ENCODE measurements at places on chromosomes 1 and 21. TPM values are rescaled to one million over a fixed set of nuclear protein-coding genes. Genes with fewer than 3 reads are reported as not detected.

The ESPN gene
- 1.0 TPM for total RNA-seq

The CD53 gene
- 161 TPM for total RNA-seq

The KCNJ10 gene
- not detected for total RNA-seq

The FMO5 gene
- total RNA-seq, result 0.09 TPM

The NECTIN4 gene
- total RNA-seq, result 0.05 TPM

The CACNA1E gene
- total RNA-seq, result not detected

The MORN1 gene
- 8.0 TPM for total RNA-seq

GRCh38 chr1:25064465-25065240 lies 134.6 kb upstream of the RUNX3 start:
- no peak overlapping the region for H3K27ac ChIP-seq
- peaks cover 10% of the 10 kb centered on the region for H3K4me1 ChIP-seq
- H3K4me3 ChIP-seq, result no peak overlapping the region
- no peaks in the 10 kb centered on the region for H3K36me3 ChIP-seq
- peaks cover 11% of the 10 kb centered on the region for H3K27me3 ChIP-seq

- no peaks in the 10 kb centered on the region for H3K36me3 ChIP-seq
- no peak overlapping the region for H3K4me3 ChIP-seq
- H3K27ac ChIP-seq, result no peak overlapping the region
- H3K27me3 ChIP-seq, result no peaks in the 10 kb centered on the region
- DNase-seq, result no peak
Observed at GRCh38 chr1:246343251-246343650, 163.8 kb downstream of the SMYD3 start.

- H3K4me1 ChIP-seq, result peaks cover 13% of the 10 kb centered on the region
- H3K27me3 ChIP-seq, result no peaks in the 10 kb centered on the region
- H3K27ac ChIP-seq, result no peak overlapping the region
- H3K36me3 ChIP-seq, result no peaks in the 10 kb centered on the region
Observed at GRCh38 chr1:67755160-67755559, 70.2 kb downstream of the GADD45A start.

DNA sequence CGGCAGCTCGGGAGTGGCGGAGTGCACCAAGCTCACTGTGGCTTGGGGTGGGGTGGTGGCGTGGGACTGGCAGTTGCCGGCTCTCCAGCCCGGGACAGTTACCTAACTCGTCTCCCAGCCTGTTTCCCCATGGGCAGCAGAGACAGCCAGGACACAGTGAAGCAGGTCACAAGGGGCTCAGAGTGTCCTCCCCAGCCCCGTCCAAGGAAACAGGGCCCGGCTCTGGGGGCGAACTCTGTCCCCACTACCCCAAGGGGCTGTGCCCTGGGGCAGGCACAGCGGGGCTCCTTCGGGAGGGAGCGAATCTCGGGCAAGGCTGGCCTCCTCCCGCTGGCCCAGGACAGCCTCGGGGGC lies 759 bp downstream of the GPR157 start:
- H3K27ac ChIP-seq, result no peak overlapping the region
- peaks cover 11% of the 10 kb centered on the region for H3K27me3 ChIP-seq
- peaks cover 36% of the 10 kb centered on the region for H3K4me1 ChIP-seq
- peak overlapping the region; percentile 85 for H3K4me3 ChIP-seq
- DNase-seq, result no peak

- H3K36me3 ChIP-seq, result peaks cover 88% of the 10 kb centered on the region
- DNase-seq, result peak; percentile 68
- H3K27me3 ChIP-seq, result no peaks in the 10 kb centered on the region
Observed at GRCh38 chr1:159015440-159015909, 5.8 kb downstream of the IFI16 start.

DNA sequence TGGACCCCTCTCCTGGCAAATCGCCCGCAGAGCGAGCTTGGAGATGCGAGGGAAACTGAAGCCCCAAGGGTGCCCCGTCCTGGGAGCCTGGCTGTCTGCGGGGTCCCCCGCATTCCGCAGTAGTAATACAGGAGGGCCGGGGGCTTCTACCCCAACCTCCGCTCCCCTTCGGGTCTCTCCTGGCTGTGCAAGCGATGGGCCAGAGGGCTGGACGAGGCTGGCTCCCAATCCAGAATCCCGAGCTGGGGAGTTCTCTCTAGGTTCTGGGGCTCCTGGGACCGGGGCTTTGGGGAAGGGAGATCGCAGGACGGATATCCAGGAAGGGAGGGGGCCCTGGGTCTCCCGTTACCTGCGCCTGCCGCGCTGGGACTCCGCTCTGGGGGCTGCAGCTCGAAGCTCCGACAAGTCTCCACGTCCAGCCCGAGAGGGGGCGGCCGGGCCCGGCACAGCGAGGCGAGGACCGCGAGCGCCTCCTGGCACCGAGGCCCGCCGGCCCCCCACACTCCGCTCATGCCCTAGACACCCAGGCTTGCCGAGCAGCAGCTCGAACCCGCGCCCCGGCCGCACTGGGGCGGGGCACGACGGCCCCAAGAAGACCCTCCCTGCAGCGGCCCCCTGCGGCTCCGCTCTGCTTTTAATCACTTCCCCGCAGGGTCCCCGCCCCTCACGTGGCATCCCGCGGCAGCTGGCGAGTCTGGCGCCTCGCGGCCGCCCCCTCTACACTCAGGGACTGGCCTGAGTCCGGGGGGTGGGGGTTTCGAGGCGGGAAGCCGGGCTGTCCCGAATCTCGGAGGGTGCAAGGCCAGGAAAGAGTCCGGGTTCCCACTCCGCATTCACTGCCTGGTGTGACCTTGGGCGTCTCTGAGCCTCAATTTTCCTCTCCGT lies at the start of gene SYT6:
SYT6 (minus strand) TSS at position 609 of the 885 bp plus-strand sequence; CDS start at position 512, 97 bp downstream.
- no peak within 1 kb of the TSS for H3K27ac ChIP-seq
- no peaks in the 10 kb centered on the region for H3K36me3 ChIP-seq
- DNase-seq, result no peak
- no peak within 1 kb of the TSS for H3K4me3 ChIP-seq

- H3K27ac ChIP-seq, result no peak overlapping the region
- DNase-seq, result no peak
- H3K4me1 ChIP-seq, result no peaks in the 10 kb centered on the region
Observed at GRCh38 chr1:4053774-4054173, 153.7 kb upstream of the C1orf174 start.

- DNase-seq, result no peak
- H3K27me3 ChIP-seq, result no peaks in the 10 kb centered on the region
- H3K4me3 ChIP-seq, result no peak overlapping the region
- H3K36me3 ChIP-seq, result peaks cover 17% of the 10 kb centered on the region
- peak overlapping the region; percentile 4 for H3K27ac ChIP-seq
Observed at GRCh38 chr1:27403065-27403726, 10.8 kb downstream of the GPR3 start.

DNA sequence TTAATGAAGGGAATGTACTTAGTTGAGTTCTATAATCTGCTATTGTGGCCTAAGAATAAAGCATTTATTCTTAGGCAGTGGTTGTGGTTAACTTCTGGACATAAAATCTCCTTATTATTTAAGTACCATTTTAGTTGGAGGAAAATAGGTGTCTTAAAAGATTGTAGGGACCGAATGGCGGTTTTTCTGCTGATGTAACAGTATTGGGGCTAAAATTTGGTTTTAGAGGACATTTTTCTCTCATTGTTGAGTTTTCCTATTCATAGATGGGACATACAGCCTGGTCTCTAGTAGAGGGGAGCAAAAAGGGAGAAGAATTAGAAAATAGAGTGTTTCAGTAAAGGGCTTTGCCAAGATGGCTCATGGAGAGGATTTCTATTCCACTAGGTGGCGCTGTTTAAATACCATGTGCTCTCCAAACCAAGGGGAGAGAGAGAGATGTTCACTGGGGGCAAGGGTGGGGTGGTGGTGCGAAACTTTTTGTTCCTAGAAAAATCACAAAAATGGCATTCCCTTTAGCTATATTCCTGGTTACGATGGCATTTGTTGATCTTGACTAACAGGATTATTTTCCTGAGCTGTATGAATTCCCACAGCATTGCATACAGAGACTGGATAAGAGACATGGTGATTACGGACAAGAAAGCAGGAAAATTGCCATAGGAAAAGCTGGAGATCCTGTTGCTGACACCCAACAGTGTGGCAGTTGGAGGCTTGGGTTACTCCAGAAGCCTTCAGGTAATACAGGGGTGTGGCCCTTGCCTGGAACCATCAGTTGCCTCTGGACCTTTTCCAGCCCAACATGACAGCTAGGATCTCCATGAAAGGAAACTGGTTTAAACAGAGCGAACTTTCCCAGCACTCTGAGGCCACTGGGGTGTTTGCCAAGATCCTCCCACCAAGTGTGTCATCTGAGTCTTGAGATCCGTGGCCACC lies 18.2 kb upstream of the FCGR2A start:
- H3K27ac ChIP-seq, result no peak overlapping the region
- DNase-seq, result peak; percentile 25
- no peak overlapping the region for H3K4me3 ChIP-seq
- no peaks in the 10 kb centered on the region for H3K36me3 ChIP-seq
- peaks cover 39% of the 10 kb centered on the region for H3K27me3 ChIP-seq

DNA sequence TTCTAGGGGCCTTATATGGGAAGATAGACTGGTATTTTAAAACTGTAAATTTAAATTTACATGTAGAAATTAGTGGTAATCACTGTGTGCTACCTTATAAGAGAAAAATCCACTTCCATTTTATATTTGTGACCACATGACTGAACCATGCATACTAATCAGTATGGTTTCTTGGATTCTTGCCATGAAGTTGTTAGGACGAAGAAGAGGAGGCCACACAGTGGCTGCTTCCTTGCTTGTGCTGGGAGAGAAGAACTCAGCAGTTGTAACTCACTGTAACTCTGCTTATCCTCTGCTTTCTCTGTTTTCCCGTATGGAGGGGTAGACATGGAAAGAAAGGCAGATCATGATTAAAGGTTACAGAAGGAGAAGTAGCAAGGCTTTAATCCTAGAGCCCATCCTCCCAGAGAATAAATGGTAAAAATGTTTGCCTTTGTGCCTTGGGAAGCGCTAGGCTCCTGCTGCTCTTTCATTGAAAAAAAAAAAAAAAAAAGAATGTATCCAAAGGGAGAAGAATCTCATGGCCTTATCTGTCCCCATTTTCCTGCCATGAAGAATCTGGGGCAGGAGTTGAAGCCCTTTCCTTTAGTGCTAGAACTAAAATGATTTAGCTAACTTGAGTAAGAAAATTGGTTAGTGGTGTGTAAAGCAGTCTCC lies 32.4 kb downstream of the KCTD3 start:
- H3K4me1 ChIP-seq, result no peaks in the 10 kb centered on the region
- no peaks in the 10 kb centered on the region for H3K36me3 ChIP-seq
- DNase-seq, result no peak
- no peak overlapping the region for H3K4me3 ChIP-seq
- no peak overlapping the region for H3K27ac ChIP-seq
- no peaks in the 10 kb centered on the region for H3K27me3 ChIP-seq

DNA sequence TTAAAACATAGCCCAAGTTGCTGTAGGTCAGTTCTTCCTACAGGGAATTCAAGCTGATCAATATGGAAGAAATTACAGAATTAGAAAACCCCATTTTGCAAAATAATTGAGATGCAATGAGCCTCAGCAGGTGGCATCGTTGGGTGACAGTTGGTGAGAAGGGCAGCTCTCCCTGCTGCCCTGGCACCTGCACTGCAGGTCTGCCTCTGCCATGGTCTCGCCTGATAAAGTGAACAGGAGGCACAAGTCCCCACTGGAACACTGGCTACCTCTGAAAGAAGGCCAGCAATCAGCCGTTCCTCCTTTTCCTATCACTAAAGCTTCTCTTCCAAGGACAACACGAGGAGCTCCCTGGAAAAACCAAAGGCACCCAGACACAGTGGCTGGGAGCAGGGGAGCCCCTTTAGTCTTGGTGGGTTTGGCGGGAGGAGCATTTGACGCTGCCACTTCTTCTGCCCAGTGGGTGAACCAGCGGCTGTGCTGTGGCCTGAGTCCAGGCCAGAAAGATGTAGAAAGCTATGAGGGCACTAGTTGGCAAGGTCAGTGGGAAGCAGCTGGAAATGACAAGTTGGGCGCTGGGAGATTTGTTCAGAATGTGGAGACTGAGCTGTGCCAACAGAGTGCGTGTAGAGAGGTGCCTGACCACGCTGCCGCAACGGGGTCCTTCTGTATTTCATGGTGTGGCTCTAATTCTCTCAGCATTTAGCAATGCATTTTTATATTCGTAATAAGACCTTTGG lies 93.1 kb downstream of the RIPK4 start:
- peaks cover 6% of the 10 kb centered on the region for H3K4me1 ChIP-seq
- no peak overlapping the region for H3K27ac ChIP-seq
- no peak for DNase-seq
- peaks cover 1% of the 10 kb centered on the region for H3K27me3 ChIP-seq

DNA sequence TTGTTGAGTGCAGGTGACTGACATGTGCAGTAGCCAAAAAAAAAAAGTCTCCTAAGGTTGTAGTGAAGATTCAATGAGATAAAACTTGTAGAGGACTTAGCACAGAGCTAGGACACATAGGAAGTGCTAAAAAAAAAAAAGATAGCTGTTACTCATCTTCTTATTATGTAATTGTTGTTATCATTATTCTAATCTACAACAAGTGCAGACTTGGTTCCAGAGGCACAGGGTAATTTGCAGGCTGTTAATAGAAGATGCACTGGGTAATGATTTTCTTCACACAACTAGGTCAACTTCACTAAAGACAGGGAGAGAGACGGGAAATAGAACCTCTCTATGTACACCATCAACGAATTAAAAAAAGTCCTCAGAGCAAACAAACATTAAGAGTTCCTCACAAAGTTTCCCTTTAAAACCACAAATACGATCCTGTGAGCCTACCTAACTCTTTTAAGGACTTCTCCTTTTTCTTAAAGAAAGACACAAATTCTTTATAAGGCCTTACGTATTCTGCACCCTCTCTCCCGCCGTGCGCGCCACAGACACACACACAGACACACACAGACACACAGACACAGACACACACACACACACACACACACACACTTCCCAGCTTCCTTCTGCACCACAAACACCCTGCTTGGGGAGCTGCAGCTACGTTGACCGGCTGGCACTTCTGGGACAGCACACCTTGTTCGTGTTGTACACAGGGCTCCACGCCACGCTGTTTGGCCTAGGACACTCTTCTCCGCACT lies 49.8 kb upstream of the GADD45A start:
- H3K36me3 ChIP-seq, result no peaks in the 10 kb centered on the region
- no peaks in the 10 kb centered on the region for H3K27me3 ChIP-seq
- H3K4me3 ChIP-seq, result no peak overlapping the region
- H3K27ac ChIP-seq, result no peak overlapping the region

- H3K27ac ChIP-seq, result no peak overlapping the region
- DNase-seq, result no peak
- no peak overlapping the region for H3K4me3 ChIP-seq
- H3K27me3 ChIP-seq, result peaks cover 45% of the 10 kb centered on the region
- peaks cover 10% of the 10 kb centered on the region for H3K4me1 ChIP-seq
- H3K36me3 ChIP-seq, result no peaks in the 10 kb centered on the region
Observed at GRCh38 chr1:32926562-32926961, 25.4 kb upstream of the TMEM54 start.

GRCh38 chr21:33950431-33951079 lies 35.0 kb upstream of the ATP5PO start:
- peak overlapping the region; percentile 71 for H3K4me3 ChIP-seq
- peak; percentile 19 for DNase-seq
- peak overlapping the region; percentile 100 for H3K27ac ChIP-seq
- no peaks in the 10 kb centered on the region for H3K27me3 ChIP-seq
- H3K4me1 ChIP-seq, result peaks cover 70% of the 10 kb centered on the region

GRCh38 chr1:27583479-27583878 lies 20.5 kb downstream of the AHDC1 start:
- DNase-seq, result no peak
- no peak overlapping the region for H3K4me3 ChIP-seq
- H3K27ac ChIP-seq, result no peak overlapping the region
- H3K27me3 ChIP-seq, result no peaks in the 10 kb centered on the region
- peaks cover 6% of the 10 kb centered on the region for H3K4me1 ChIP-seq

GRCh38 chr1:169483500-169483966 lies 2.2 kb downstream of the SLC19A2 start:
- H3K4me1 ChIP-seq, result peaks cover 68% of the 10 kb centered on the region
- no peak overlapping the region for H3K27ac ChIP-seq

Data from activated T-helper 2 cell treated with anti-CD3 and anti-CD28 coated beads, Interferon-gamma antibody, Interleukin-2, Interleukin-4, amounts not matched to agents 10 μg/mL and 5 μg/mL and 100 μg/mL, durations not matched to agents 14 hours and 24 hours and 36 hours (primary cell).